CD8-positive, alpha-beta T cell (primary cell): ENCODE measurements at places on chromosomes 4 and X. TPM values are rescaled to one million over a fixed set of nuclear protein-coding genes. Genes with fewer than 3 reads are reported as not detected.

TSPAN6 gene
- 1.3 TPM for total RNA-seq

FRG2 gene
- total RNA-seq = not detected

CXorf58 gene
- not detected for total RNA-seq

PNMA5 gene
- total RNA-seq = not detected

PDE6B gene
- total RNA-seq = 10.4 TPM

ZNF595 gene
- 5.8 TPM for total RNA-seq

SLIT2 gene
- not detected for total RNA-seq

OFD1 gene
- 56.7 TPM for total RNA-seq

KIT gene
- total RNA-seq = 0.17 TPM
